ENCODE measurements at places on chromosomes 7 and 10. TPM values are rescaled to one million over a fixed set of nuclear protein-coding genes. Genes with fewer than 3 reads are reported as not detected.

Gene STOX1
- 0.12 TPM for total RNA-seq

Gene GRID1
- total RNA-seq, result 0.48 TPM

Gene INHBA
- 103 TPM for total RNA-seq

Gene TAF5
- 3.3 TPM for total RNA-seq

Gene CPN1
- total RNA-seq, result not detected

DNA sequence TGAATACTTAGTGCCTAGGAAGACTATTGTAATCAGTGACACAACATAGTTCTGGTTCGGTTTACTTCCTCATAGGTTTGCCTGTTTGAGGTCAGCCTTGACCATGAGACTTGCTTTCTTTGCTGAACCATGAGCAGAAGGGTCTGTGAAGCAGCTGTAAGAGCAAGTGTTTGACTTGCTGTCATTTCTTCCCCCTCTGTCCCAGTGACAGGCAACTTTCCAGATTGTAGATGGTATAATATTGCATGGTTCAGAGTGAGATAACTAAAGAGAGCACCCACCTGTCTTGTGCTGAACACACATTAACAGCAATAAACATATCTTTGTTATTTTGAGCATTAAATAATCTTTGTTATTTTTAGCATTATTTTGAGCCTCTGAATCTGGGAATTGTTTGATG, 9.3 kb upstream of the RTKN2 start:
- DNase-seq, result no peak
- H3K4me1 ChIP-seq, result peaks cover 3% of the 10 kb centered on the region
- no peaks in the 10 kb centered on the region for H3K27me3 ChIP-seq

DNA sequence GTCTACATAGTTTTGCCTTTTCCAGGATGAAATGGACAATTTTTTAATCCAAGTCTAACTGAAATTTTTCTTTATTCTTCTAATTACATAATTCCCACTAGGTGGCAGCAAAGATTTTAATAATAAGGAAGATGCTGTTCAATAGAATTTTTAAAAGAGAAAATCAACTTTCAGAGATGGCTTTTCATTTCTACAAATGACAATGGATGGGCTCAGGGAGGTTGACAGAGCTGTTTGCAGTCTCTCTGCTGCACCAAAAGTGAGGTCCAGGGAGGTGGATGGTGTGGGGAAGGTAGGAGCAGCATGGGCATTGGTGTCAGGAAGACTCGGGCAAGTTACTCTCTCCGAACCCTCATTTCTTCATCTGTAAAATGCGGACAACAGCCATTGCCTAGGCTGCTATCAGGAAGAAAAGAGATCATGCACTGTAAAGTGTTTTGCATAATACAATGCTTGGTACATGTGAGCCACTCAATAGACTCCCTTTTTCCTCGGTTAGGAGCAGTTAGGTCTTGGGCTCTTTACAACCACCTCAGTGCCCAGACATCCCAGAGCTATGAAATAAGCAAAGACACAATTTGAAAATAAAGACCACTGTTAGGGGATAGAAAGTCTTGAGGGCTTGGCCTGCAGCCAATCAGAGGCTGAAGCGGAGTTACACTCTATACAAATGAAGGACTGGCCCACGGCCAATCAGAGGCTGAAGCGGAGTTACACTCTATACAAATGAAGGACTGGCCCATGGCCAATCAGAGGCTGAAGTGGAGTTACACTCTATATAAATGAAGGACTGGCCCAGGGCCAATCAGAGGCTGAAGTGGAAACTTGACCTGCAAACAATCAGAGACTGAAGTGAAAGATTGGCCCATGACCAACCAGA, 107.1 kb downstream of the ABLIM1 start:
- no peak overlapping the region for H3K27ac ChIP-seq
- peak; percentile 35 for DNase-seq
- H3K27me3 ChIP-seq, result peaks cover 2% of the 10 kb centered on the region
- peaks cover 4% of the 10 kb centered on the region for H3K4me1 ChIP-seq
- H3K36me3 ChIP-seq, result no peaks in the 10 kb centered on the region

GRCh38 chr7:18013936-18014335, 13.7 kb downstream of the PRPS1L1 start:
- peaks cover 16% of the 10 kb centered on the region for H3K4me1 ChIP-seq
- DNase-seq, result peak; percentile 68
- H3K27me3 ChIP-seq, result no peaks in the 10 kb centered on the region
- no peaks in the 10 kb centered on the region for H3K36me3 ChIP-seq
- H3K27ac ChIP-seq, result peak overlapping the region; percentile 58
- H3K4me3 ChIP-seq, result no peak overlapping the region

- DNase-seq, result no peak
- H3K4me3 ChIP-seq, result no peak overlapping the region
- peaks cover 3% of the 10 kb centered on the region for H3K4me1 ChIP-seq
- H3K27ac ChIP-seq, result no peak overlapping the region
Measured at GRCh38 chr7:92569137-92569536, 21.1 kb downstream of the FAM133B start.

GRCh38 chr7:20164425-20165145, 52.6 kb downstream of the MACC1 start:
- no peak overlapping the region for H3K27ac ChIP-seq
- peak; percentile 84 for DNase-seq
- H3K27me3 ChIP-seq, result no peaks in the 10 kb centered on the region
- no peaks in the 10 kb centered on the region for H3K36me3 ChIP-seq
- no peaks in the 10 kb centered on the region for H3K4me1 ChIP-seq
- H3K4me3 ChIP-seq, result no peak overlapping the region
